Kidney (tissue), 22 donors: ENCODE measurements at places on chromosomes 5 and 9. TPM values are rescaled to one million over a fixed set of nuclear protein-coding genes. Genes with fewer than 3 reads are reported as not detected.

GRCh38 chr5:82167372-82167935 is 110.7 kb downstream of the RPS23 start:
- DNase-seq: no peak
- H3K27me3 ChIP-seq: no peaks in the 10 kb centered on the region
- H3K27ac ChIP-seq: no peak overlapping the region
- peaks cover 2% of the 10 kb centered on the region for H3K4me1 ChIP-seq
- H3K4me3 ChIP-seq: no peak overlapping the region

GRCh38 chr9:89743573-89744254 is 138.9 kb downstream of the GADD45G start:
- H3K36me3 ChIP-seq: no peaks in the 10 kb centered on the region
- no peaks in the 10 kb centered on the region for H3K27me3 ChIP-seq
- peak; percentile 64 for DNase-seq
- no peaks in the 10 kb centered on the region for H3K4me1 ChIP-seq

GRCh38 chr5:9761706-9762105 is 131.6 kb upstream of the TAS2R1 start:
- no peak overlapping the region for H3K27ac ChIP-seq
- DNase-seq: no peak
- no peaks in the 10 kb centered on the region for H3K4me1 ChIP-seq
- no peaks in the 10 kb centered on the region for H3K27me3 ChIP-seq
- no peaks in the 10 kb centered on the region for H3K36me3 ChIP-seq

DNA sequence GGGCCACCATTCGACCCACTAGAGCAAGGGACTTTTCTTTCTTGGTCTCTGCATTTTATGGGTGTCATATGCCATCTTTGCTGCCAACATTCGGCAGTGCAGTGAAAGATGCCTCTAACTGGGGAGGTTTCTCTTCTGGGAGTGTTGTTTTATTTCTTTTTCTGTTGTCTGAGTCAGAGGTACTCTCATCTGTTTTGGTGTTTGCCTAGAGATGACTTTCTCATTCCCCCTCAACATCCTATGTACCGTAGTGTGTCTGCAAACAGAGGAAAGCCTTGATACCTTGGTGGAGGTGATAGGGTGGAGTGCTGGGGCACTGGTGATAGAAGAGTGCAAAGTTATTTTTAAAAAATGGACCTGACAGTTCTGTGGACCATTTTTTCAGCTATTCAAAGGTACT is 182.1 kb downstream of the ARHGAP26 start:
- no peak for DNase-seq
- H3K36me3 ChIP-seq: no peaks in the 10 kb centered on the region
- H3K27ac ChIP-seq: no peak overlapping the region
- no peaks in the 10 kb centered on the region for H3K4me1 ChIP-seq
- no peaks in the 10 kb centered on the region for H3K27me3 ChIP-seq

- no peaks in the 10 kb centered on the region for H3K4me1 ChIP-seq
- H3K4me3 ChIP-seq: no peak overlapping the region
- no peaks in the 10 kb centered on the region for H3K27me3 ChIP-seq
- H3K36me3 ChIP-seq: peaks cover 3% of the 10 kb centered on the region
- DNase-seq: no peak
These were observed 7.1 kb downstream of the CCNH start for GRCh38 chr5:87405472-87406155.

- H3K36me3 ChIP-seq: no peaks in the 10 kb centered on the region
- no peak overlapping the region for H3K27ac ChIP-seq
- H3K27me3 ChIP-seq: no peaks in the 10 kb centered on the region
- H3K4me3 ChIP-seq: no peak overlapping the region
- no peaks in the 10 kb centered on the region for H3K4me1 ChIP-seq
These were observed 115.6 kb downstream of the CDK5RAP2 start for GRCh38 chr9:120464176-120464886.

DNA sequence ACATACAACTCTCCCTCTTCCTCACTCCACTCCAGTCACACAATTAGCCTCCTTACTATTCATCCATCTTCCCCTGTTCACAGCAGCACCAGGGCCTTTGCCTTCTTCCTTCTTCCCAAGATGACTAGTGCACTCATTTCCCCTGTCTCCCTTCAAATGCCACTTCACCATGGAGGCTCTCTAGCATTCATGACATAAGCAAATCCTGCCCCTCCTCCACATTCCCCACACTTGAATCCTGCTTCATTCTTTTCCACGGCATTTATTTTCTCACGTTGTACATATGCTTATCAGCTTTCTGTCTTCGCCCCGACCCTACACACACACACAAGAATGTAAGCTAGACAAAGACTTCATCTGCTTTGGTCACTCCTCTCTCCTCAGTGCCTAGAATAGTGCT is 133.3 kb downstream of the CDK5RAP2 start:
- DNase-seq: no peak
- H3K27ac ChIP-seq: no peak overlapping the region
- no peaks in the 10 kb centered on the region for H3K4me1 ChIP-seq
- H3K27me3 ChIP-seq: no peaks in the 10 kb centered on the region
- H3K36me3 ChIP-seq: peaks cover 9% of the 10 kb centered on the region
- no peak overlapping the region for H3K4me3 ChIP-seq

DNA sequence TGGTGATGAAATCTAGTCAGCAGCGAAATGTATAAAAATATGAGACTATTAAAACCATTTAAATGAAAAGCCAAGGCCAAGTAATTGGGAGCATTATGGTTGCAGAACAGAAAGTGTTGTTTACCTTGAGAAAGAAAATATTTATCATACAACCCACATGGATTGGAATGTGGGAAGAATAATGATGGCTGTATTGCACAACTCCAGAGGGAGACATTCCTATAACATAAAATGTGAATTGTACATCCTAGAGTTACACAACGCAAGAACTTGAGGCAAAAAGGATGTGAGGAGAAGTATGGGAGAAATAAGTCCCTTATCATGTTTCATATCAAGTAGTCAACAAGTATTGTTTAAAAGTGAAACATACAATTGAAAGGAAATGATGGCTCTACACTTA is 1014.0 kb upstream of the SEMA6A start:
- no peak overlapping the region for H3K27ac ChIP-seq
- H3K4me3 ChIP-seq: no peak overlapping the region
- H3K27me3 ChIP-seq: no peaks in the 10 kb centered on the region
- H3K4me1 ChIP-seq: no peaks in the 10 kb centered on the region
- no peaks in the 10 kb centered on the region for H3K36me3 ChIP-seq

DNA sequence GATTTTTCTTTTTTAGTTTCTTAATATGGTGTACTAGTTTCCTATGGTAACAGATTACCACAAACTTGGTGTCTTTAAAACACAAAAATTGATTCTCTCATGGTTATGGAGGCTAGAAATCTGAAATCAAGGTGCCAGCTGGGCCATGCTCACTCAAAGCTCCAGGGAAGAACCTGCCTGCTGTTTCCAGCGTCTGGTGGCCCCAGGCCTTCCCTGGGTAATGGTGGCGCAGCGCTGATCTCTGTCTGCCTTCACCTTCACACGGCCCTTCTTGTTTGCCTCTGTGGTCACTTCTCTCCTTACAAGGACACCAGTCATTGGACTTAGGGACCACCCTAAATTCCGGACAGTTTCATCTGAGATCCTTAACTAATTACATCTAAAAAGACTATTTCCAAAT is 70.5 kb upstream of the GFPT2 start:
- no peaks in the 10 kb centered on the region for H3K27me3 ChIP-seq
- peak overlapping the region; percentile 32 for H3K27ac ChIP-seq
- H3K4me3 ChIP-seq: no peak overlapping the region
- DNase-seq: no peak

- H3K27ac ChIP-seq: peak overlapping the region; percentile 15
- peak; percentile 25 for DNase-seq
- H3K27me3 ChIP-seq: no peaks in the 10 kb centered on the region
- no peaks in the 10 kb centered on the region for H3K4me1 ChIP-seq
- no peaks in the 10 kb centered on the region for H3K36me3 ChIP-seq
These were observed 127.4 kb downstream of the PALM2AKAP2 start for GRCh38 chr9:109907400-109907799.

DNA sequence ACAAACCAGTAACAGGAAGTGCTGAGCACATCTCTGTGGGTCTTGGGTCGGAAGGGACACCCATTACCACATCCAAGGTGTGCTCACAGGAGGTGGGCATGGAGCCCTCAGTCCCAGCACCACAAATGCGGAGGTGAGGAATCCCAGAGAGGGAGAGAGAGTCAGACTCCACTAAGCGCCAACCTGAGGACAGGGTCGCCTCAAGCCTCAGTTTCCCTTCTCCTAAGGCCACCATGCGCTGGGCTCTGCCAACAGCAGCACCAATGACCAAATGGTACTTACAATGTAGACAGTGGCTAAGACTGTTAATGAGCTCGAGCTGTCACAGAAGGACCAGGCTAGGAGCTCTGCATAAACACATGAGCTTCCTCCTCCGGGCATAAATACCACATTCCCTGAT is 43.1 kb downstream of the BICD2 start:
- no peak overlapping the region for H3K27ac ChIP-seq
- DNase-seq: no peak
- H3K4me3 ChIP-seq: no peak overlapping the region
- H3K36me3 ChIP-seq: peaks cover 43% of the 10 kb centered on the region
- H3K27me3 ChIP-seq: no peaks in the 10 kb centered on the region
- no peaks in the 10 kb centered on the region for H3K4me1 ChIP-seq

DNA sequence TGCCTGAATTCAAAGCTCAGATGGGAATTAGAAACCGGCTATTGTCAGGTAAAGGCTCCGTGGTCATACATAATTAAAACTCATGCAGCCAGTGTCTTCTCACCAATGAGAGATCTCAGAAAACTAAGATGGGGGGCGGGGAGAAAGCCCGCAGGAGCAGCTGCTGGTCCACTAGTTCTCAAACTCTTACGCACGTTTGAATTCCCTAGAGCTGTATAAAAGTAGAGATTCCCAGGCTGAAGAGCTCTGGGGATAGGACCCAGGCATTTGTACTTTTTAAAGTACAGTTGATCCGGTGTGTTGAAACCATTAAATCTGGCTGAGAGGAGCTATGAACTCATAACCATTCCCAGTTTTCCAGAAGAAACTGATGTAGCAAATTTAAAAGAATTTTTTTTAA is 68.5 kb downstream of the FRMD3 start:
- H3K27ac ChIP-seq: no peak overlapping the region
- H3K4me3 ChIP-seq: no peak overlapping the region

DNA sequence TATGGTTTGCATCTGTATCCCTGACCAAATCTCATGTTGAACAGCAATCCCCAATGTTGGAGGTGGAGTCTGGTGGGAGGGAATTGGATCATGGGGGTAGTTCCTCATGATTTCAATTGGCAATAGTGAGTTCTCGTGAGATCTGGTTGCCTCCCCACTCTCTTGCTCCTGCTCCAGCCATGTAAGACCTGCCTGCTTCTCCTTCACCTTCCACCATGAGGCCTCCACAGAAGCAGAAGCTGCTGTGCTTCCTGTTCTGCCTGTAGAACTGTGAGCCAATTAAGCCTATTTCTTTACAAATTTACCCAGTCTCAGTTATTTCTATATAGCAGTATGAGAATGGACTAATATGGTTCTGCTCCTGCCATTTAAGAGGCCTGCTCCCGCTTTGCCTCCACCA is 32.9 kb downstream of the SCAI start:
- H3K4me3 ChIP-seq: no peak overlapping the region
- no peak for DNase-seq
- H3K36me3 ChIP-seq: no peaks in the 10 kb centered on the region
- no peaks in the 10 kb centered on the region for H3K27me3 ChIP-seq
- H3K4me1 ChIP-seq: no peaks in the 10 kb centered on the region

- DNase-seq: no peak
- H3K27me3 ChIP-seq: no peaks in the 10 kb centered on the region
- no peaks in the 10 kb centered on the region for H3K4me1 ChIP-seq
- no peak overlapping the region for H3K27ac ChIP-seq
- no peak overlapping the region for H3K4me3 ChIP-seq
These were observed 102.4 kb downstream of the SMIM23 start for GRCh38 chr5:171888051-171888481.

GRCh38 chr5:169869066-169869465 is 111.2 kb downstream of the INSYN2B start:
- no peaks in the 10 kb centered on the region for H3K36me3 ChIP-seq
- H3K4me3 ChIP-seq: no peak overlapping the region
- no peak overlapping the region for H3K27ac ChIP-seq

The FOXI1 gene
- 5.1 TPM for total RNA-seq

The PCDHGB3 gene
- total RNA-seq: 4.4 TPM

The C7 gene
- total RNA-seq: 849 TPM

The PCDHGB4 gene
- 6.1 TPM for total RNA-seq

The AJM1 gene
- 5.3 TPM for total RNA-seq

The CDH10 gene
- total RNA-seq: 0.13 TPM

The FAM78A gene
- 6.1 TPM for total RNA-seq

The PCDHA3 gene
- total RNA-seq: 1.4 TPM

The SLC46A2 gene
- total RNA-seq: 0.66 TPM

The PTGDS gene
- total RNA-seq: 236 TPM

The SLC6A7 gene
- total RNA-seq: not detected

The IQGAP2 gene
- 23.2 TPM for total RNA-seq

The TEK gene
- 32.6 TPM for total RNA-seq

The CCIN gene
- 0.13 TPM for total RNA-seq

The OXCT1 gene
- total RNA-seq: 20.5 TPM

The SLC6A18 gene
- not detected for total RNA-seq

The OTP gene
- total RNA-seq: not detected
